ENCODE measurements at places on chromosomes 2 and 18.

- no peak for DNase-seq
Measured at GRCh38 chr2:83573060-83573459, 886.0 kb downstream of the SUCLG1 start.

- DNase-seq = no peak
Measured at GRCh38 chr18:59550174-59550516, 147.1 kb downstream of the CCBE1 start.

DNA sequence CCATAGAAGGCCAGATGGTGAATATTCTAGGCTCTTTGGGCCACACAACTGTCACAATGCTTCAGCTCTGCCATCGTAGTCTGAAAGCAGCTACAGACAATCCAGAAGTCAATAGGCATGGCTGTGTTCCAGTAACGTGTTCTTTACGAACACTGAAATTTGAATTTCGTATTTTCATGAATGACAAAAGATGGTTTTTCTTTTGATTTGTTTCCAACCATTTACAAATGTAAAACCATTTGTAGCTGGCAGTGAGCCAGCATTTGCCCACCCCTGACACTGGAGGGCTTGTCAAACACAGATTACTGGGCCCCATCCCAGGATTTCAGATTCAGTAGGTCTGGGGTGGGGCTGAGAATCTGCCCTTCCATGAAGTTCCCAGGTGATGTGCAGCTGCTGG is 83.0 kb upstream of the ATG16L1 start:
- no peak for DNase-seq

GRCh38 chr2:98295721-98296414 is 50.4 kb upstream of the CNGA3 start:
- DNase-seq = no peak

DNA sequence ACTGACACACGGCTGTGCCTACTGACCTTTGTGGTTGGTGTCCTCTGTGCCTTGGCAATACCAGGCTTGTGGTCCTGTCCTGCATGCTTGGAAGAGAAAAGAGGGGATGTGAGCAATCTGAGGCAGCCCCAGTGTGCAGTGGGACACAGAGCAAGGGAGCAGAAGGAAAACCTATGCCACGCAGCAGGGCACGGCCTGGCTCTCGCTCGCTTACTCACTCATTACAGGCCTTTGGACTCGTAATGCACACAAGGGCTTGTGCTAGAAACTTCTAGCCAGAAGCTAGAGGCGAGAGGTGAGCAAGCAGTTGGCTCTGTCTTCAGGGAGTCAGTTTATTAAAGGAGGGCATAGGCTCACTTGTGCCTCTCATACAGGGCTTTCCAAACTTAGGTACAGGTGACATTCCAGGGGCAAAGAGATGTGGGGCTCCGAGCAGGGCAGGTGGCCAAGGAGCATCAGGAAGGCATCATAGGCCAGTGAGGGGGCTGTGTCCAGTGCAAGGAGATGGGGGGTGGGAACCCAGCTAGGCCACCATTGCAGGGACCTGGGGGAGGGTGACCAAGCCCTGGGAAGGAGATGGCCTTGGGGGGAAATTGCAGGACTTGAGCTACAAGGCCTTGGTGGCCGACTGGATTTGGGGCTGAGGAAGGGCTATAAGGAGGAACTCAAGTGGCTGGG is 100.8 kb downstream of the DYSF start:
- DNase-seq = no peak

- no peak for DNase-seq
Measured at GRCh38 chr2:232336981-232337720, 41.4 kb upstream of the ALPP start.

- DNase-seq = no peak
Measured at GRCh38 chr2:73919596-73920228, 7.0 kb upstream of the DGUOK start.

DNA sequence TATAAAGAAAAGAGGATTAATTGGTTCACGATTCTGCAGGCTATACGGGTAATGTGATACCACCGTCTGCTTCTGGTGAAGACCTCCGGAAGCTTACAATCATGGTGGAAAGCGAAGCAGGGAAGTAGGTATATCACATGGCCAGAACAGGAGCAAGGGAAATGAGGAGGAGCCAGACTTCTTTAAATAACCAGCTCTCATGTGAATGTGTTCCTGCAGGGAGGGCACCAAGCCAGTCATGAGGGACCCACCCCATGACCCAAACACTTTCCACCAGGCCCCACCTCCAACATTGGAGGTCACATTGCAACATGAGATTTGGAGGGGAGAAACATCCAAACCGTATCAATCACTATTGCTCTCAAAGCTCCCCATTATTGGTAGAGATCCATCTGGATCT is 61.8 kb downstream of the EFEMP1 start:
- no peak for DNase-seq

GRCh38 chr2:173855661-173856060 is 109.5 kb downstream of the SP3 start:
- DNase-seq = no peak

DNA sequence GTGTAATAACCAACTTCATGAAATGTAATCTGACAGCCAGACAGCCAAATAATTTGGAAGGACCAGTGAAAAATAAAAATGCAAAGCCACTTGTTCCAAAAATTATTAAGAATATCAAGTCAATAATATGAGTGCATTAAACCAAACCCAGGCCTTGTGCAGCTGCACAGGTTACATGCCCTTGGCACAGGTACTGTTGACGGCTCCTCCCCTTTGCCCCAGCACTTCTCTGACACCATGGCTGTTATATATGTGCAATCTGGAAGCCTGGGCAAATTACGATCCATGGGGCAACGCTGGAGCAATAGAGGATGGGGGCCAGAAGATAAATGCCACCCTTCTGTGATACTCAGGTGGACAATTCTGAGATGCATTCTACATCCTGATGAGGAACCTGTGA is 68.9 kb downstream of the METTL4 start:
- no peak for DNase-seq

DNA sequence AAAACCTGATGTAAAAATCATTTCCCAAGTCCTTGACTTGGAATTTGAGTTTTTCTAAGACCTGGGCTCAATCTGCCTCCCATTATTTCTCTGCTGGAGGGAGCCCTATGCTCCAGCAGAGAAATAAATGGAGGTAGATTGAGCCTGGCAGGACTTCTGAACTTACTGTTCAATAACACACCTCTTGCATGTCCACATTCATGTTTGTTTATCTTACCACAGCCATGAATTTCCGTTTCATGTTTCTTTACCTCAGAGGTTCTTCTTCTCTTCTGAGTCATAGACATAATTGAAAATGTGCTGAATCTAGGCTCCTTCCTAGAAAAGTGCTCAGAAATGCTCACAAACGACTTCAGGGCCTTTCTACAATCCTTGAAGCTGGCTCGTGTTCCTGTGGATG is 170.8 kb downstream of the PMAIP1 start:
- DNase-seq = no peak

DNA sequence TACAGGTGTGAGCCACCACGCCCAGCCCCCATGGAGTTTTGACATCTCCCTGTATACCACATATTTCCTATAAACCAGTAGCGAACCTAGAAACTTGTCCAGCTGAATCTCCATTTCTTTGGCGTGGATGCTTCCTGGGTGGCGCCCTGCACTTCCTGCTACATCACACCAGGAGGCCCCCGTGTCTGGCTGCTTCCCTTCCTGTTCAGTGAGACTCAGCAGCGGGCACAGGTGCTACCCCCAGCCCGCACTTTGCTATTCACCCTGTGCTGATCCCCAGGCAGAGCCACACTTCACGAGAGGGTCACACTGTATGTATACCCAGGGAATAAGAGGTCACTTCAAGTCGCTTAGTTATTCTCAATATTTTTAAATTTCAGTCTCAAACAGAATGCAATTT is 35.0 kb downstream of the CYP27C1 start:
- DNase-seq = no peak

- DNase-seq = peak; percentile 58
Measured at GRCh38 chr18:49227441-49228165, 232.8 kb downstream of the DYM start.

DNA sequence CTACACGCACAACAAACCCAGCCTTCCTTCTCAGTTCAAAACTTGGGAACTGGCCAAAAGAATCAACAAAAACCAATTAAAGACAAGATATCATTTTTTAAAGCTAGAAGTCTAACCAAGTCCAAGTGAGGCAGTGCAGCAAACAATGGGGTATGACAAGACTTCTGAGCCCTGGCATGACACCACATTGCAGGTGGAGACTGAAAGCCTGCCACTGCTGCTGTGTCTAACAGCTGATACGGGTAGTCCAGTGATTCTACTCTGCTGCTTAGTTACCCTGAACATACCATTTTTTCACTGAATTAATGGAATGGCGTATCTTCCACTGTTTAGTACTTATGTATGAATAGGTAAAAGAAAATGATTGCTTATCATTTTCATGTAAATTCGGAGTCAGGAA is 47.4 kb upstream of the KIDINS220 start:
- no peak for DNase-seq

DNA sequence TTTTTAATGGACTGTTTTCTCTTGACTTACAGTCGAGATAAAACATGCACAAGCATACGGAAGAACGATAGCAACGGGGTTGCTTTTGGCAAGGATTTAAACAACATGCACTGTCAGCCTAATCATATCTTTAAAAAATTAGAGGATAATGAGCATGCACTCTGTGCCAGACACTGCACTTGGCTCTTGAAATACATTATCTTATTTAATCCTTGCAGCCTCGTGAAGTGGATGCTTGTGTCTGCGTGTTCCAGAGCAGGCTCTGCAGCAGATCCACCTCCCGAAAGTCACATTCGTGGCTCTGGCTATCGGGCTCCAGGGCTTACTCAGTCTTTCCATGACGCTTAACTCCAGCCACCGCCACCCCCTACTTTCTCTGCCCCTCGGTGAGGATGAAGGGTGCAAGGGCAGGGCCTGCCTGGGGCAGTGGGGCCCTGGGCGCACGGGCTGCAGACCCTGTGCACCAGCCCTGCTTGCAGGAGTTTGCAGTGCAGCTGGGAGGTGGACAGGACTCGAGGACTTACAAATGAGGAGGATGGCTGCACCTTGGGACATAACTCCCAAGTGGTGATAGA is 61.7 kb downstream of the ACKR3 start:
- no peak for DNase-seq

DNA sequence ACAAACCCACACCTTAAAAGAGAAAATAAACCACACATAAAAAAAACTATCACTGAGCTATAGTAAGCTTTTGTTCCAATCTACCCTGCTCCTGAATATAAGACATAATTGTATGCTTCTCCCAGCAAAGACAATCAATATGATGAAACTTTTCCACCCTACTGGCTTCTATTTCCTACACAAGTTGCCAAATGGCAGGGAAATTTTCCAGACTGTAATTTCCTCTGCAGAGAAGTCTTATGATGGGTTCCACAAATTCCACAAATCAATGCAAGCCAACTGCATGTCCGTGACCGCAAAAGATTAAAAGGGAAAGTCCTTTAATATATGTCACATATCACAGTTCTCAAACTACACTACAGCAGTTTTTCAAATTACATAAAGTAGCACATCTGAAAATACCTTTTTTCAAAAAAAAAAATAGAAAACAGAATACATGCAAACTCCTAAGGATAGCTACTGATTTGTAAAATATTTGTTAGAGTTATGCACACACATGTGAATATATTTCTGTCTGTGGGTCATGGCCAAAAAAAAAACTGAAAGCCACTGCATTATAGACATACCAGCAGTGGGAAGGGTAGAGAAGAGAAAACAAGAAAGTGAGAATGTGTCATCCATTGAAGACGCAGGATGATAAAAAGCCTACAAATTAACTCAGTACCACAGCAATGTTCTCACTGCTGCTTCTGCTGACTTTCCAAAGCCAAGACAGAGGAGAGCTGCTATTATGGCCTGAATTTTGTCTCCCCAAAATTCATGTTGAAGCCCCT is 61.4 kb downstream of the RPL31 start:
- no peak for DNase-seq
